ENCODE measurements at places on chromosomes 12 and 14.

DNA sequence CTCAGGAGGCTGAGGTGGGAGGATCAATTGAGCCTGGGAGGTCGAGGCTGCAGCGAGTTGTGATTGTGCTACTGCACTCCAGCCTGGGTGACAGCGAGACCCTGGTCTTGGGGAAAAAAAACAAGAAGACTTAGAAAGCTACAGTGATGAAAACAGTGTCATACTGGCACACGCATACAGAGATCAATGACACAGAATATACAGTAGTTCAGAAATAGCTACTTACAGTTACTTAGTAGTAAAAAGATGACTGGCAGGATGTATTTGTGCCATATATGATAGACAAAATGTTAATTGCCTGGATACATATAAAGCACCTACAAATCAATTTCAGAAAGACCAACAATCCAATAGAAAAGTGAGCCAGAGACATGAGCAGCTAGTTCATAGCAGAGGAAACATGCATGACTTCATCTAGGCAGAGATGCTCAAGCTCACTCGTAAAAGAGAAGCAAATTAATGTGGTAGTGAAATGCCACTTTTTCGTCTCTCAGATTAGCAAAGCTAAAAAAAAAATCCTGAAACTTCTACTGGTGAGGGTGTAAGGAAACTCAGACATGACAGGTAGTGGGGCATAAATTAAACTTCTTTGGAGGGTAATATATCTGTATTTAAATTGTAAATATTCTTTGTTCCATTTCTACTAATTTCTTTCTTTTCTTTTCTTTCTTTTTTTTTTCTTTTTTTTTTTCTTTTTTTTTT lies 2.5 kb upstream of the ALDH2 start:
- DNase-seq: no peak

DNA sequence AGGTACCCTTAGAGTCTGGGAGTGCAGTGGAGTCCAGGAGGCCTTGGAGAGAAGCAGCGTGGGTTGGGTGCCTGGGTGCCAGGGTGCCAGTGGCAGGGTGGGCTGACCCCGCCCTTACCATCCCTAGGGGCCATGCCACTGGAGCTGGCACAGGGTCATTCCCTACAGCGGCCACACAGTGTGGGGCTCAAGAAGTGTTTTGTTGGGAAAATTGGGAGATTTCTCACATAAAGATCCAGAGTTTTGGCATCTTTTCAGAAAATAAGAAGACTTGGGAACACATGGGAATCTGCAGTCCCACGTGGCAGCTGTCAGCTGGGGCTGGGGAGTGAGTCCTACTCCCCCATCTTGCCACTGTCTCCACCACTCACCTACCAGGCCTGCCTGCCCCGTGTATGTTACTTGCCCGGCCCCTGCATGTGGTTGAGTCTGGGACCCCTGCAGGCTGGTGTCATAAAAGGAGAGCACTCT lies 4.2 kb downstream of the VASH1 start:
- no peak for DNase-seq

GRCh38 chr12:7271893-7272514 lies 31.9 kb upstream of the ACSM4 start:
- no peak for DNase-seq

GRCh38 chr12:45727980-45728629 lies 1.4 kb upstream of the ARID2 start:
- DNase-seq: no peak

DNA sequence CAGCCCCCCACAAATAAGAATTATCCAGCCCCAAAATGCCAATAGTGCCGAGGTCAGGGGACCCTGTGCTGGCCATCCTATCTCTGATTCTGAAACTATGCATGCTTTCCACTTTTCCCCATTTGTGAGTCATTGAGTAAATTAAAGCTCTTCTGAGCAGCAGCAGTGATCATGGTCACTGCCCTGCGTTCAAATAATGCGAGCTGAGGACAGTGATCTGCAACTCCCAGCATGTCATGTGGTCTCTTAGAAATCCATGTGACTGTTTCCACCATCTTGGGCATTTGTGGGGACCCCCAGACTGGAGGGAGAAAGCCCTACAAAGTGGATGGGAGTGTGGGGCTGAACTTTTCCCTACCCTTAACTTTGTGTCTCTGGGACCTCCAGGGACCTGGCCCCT lies 53.8 kb downstream of the C14orf132 start:
- DNase-seq: no peak

GRCh38 chr14:53716578-53716977 lies 240.0 kb downstream of the BMP4 start:
- DNase-seq: no peak

DNA sequence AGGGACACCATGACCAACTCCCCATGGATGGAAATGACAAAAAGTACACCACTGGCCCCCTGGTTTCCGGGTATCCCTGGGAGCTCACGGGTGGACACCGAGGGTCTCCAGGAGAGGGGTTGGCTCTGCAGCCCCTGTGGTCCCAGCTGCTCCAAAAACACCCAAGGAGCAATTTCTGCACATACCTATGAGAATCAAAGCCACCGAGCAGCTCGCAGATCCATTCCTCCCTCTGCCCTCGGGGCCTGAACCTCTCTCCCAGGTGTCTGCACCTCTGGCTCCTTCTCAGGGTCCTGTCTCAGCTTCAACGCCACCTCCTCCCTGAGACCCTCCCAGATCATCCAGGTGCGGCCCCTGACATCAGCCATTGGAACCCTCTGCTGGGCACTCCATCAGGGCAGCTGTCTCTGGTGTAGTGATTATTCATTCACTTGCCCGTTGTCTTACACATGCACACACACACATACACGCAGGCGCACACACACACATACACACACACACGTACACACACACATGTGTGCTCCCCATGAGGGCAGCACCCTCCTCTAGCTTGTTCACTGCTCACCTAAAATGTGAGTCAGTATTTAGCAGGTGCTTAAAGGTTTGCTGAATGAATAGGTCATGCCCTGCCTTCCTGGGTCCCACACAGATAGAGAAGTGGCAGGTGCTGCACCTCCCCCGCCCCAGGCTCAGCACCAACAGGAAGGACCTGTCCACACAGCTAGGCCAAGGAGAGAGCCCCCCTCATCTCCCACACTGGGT lies 5.9 kb downstream of the RIMBP2 start:
- no peak for DNase-seq

GRCh38 chr12:116962197-116962596 lies 51.4 kb downstream of the FBXW8 start:
- no peak for DNase-seq

DNA sequence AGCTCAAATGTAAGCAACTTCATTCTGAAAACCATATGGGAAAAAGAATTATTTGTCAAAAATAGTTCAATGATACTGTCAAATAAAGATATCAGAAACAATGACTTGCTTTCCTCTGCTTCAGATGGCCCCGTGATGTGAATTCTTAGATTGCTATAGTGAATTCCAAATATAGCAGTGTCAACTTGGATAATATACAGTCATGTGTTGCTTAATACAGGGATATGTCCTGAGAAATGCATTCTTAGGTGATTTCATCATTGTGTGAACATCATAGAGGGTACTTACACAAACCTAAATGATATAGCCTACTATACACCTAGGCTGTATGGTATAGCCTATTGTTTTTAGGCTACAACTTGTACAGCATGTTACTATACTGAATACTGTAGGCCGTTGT lies 108.7 kb upstream of the MIS18BP1 start:
- DNase-seq: no peak

DNA sequence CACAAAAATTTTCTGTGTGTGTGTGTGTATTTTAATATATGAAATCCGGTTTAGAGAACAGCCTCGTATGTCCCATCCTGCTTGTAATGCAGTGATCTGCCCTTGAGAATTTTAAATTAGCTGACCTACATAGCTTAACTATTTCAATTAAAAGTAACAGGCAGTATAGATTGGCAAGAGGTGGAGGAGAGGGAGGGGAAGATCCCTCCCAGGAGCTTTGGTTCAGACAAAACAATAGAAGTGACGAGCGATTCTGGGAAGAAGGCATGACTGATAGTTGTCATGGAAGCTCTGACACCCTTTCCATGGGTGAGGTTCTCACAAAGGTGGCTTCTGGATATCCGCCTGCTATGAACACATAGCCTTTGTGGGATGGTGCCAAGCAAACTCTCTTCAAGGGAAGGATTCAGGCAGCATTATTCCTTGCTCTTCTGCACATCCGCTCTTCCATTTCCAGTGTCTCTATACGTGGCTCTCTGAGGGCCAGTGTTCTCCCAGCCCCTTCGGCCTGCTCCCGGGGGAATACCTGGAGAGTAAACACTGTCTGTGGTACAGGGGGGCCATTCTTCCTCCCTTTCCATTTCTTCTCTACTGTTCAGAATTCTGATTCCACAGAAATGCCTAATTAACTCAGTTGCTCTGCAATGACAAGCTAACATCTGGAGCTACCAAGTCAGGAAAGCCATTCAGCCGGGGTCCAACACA lies 182.0 kb downstream of the CACNA1C start:
- DNase-seq: no peak

DNA sequence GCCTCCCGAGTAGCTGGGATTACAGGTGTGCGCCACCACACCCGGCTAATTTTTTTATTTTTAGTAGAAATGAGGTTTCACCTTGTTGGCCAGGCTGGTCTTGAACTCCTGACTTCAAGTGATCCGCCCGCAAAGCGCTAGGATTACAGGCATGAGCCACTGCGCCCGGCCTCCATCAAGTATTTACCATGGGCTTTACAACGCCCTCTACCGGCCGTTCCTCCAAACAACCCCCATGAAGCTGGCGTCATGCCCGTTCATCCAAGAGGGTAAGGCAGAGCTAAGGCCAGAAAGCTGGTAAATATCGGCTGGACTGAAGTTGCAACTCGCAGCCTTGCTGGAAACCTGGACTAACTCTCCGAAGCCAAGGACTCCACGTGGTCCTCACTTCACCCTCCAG lies 41.6 kb downstream of the RNF34 start:
- DNase-seq: no peak

DNA sequence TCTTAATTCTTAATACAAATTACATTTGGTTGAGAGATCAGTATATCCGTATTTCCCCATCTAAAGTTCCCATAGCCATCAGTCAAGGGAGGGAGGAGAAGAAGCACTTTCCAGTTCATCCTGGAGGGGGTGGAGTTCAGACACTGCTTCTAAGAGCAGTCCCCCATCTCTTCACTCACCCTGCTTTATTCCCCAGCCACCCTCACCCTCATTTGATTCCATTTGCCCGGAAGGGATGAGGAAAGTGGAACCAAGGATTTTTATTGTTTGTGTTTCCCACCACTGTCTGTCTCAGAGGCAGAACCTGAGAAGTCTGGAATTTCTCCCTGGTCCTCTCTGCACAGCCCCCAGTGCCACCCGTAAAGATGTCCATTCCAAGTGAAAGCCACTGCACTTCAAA lies 134.2 kb upstream of the HIF1A start:
- no peak for DNase-seq

DNA sequence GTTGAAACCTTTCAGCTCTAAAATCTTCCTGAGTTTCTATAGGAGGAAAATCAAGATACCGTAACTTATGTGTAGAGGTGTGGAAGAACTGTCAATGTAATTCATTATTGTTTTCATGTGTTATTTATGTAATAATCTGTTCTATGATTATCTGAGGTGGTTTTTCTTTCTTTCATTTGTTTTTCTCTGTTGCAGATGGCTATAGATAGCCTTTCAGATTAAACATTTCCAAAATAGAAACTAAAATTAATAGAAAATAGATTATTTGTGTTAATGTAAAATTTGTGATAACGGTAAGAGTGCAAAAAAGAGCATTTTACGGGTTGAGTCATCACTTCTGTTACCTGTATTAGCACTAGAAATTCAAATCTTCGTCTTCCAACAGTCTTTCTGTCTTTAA lies 128.8 kb downstream of the SYNE2 start:
- DNase-seq: no peak

GRCh38 chr14:37945959-37946358 lies 261.7 kb upstream of the SSTR1 start:
- DNase-seq: no peak

GRCh38 chr12:65740873-65741600 lies 83.2 kb upstream of the HMGA2 start:
- no peak for DNase-seq

DNA sequence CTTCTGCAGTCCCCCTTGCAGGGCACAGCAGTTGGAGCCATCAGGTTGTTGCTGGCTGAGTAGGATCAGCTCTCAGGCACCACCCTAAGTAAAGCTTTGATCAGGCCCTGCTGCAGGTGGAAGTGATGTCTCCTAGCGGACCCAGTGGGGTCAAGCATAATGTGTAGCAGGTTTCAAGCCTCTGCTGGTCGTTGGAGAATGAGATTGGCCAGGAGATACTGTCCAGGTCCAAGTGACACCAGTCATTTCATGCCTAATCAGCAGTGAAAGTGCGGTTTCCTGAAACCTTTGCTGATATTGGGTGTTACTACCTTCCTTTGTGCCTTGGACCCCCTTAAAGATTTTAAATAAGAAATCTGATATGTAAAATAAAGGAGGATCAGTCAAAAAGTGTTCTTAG lies 72.6 kb downstream of the SUSD6 start:
- DNase-seq: no peak

DNA sequence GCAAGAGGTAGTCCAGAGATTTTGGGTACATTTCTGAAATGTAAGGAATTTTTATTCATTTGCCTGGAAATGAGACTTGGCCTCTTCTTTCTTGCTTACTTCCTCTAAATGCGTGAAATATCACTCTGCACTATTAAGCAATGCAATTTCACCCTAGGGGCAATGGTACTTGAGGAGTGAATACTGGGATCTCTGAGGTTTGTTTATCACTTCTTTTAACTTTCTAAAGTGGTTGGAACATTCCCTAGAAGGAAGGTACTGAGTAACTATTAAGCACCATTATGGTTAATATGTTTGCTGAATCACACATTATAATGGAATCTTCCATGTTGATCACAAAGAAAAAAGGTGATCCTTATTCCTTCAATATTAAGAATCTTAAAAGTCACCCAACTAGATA lies 120.9 kb upstream of the CAND1 start:
- DNase-seq: no peak

DNA sequence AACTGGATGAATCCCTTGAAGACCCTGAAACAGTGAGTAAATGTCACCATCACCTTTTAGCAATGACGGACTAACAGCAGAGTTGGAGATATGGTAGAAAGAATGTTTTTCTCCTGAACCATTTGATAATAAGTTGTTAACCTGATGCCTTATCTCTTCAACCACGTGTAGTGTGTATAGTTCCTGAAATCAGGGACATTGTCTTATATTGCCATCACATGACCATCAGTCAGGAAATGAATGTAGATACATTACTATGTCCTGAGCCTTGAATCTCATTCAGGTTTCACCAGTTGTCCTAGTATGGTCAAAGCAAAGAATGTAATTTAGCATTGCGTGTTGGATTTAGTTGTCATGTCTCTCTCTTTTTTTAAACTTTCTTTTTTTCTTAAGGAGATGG lies 15.7 kb downstream of the ATP6V0A2 start:
- DNase-seq: no peak

- no peak for DNase-seq
These were observed 28.7 kb downstream of the CRACR2A start for GRCh38 chr12:3723916-3724805.

DNA sequence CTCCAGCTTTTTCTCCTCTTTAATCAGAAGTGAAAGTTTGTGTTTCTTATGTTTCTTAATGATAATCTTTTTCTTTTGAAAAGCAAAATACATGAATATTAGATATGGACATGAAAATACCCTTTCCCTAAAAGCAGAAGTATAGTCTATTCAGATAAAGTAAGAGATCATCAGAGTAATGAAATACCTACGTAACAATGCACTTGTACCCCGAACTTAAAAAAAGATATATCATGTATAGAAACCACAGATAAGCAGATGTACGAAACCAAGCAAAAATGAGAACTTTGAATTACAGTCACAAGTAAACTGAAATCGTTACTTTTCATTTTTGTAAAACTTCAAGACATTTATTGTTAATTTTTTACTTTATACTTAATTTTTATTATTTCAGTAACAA lies 1.5 kb upstream of the GPR65 start:
- no peak for DNase-seq
